BJ (cell line): ENCODE measurements at places on chromosomes 6 and 20. TPM values are rescaled to one million over a fixed set of nuclear protein-coding genes. Genes with fewer than 3 reads are reported as not detected.

CDSN gene
- not detected in 2 replicates for polyA plus RNA-seq

DNA sequence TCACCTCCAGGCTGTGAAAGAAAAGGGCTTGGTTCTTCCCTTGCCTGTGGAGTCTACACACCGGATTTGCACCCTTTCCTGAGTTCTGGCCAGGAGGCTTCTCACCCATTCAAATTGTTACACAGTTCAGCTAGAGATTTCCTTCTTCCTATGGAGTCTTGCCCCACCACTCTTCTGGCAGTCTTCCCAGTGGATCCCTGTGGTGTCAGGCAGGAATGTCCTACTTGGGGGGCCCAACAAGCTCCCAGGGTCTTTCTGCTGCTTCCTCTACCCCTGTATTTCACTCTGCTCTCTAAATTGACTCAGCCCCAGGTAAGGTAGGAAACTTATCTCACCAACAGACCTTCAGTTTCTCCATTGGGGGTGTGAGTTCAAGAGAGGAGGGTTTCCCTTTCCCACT is 14.0 kb upstream of the CST9L start:
- no peak for DNase-seq

GRCh38 chr20:21509597-21510371 is 4.1 kb downstream of the NKX2-2 start:
- no peak for DNase-seq

DNA sequence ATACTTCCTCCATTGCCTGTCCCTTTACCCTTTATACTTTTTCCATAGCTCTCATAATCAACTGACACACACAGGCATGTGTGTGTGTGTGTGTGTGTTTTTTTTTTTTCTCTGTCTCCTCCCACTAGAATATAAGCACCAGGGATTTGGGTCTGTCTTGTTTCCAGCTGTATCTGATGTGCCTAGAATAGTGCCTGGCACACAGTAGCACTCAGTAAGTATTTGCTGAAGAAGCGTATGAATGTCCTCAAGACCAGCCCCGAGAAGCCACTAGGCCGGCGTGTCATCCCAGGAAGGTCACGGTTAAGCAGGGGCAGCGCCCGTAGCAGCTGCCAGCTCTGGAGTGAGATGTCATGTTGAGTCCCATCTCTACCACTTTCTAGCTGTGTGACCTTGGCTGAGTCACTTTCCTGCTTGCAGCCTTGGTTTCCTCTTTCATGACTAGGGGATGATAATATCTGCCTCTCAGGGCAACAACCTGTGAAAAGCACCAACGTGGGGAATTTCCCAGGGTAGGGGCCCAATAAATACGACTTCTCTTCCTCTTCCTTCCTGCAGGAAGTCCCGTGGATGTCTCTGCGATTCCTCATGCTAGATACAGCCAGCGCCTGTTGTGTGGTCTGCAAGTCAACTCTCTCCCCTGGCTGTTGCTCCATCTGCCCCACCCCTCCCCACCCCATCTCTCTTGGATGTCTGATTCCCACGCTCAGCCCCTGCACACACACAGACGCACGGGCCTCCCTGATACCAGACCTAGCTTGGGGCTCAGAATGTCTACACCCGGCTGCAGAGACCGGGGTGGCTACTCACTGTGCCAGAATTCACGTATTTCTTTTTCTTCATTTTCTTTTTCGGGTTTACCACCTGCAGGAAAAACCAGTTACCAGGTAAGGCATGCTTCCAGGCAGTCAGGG is 58.1 kb downstream of the RAB44 start:
- no peak for DNase-seq

DNA sequence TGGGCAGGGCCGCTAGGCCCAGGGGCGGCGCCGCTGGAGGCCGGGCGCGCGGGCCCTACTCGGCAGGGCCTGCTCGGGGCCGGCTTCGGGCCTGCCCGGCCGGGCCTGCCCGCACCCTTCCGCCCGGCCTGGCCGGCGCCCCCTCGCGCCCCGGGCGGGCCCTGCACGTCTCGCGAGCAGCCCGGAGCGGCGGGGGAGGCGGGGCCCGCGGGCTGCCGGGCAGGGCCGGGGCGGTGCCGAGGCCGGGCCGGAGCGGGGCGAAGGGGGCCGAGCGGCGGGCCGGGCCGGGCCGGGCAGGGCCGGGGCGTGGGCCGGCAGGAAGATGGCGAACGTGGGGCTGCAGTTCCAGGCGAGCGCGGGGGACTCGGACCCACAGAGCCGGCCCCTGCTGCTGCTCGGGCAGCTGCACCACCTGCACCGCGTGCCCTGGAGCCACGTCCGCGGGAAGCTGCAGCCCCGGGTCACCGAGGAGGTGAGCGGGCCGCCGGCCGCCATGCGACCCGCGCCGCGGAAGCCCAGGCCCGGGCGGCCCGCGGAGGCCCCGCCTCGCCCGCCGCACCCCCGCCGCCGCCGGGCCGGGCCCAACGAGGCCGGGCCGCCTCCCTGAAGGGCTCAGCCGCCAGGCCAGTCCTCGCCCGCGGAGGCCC is at the start of gene NPEPL1:
TSS of gene NPEPL1 (plus strand) at position 222 of the 647 bp plus-strand sequence. CDS start at position 323, 101 bp downstream.
- no peak for DNase-seq

PPP1R10 gene
- polyA plus RNA-seq: 27.0 and 32.2 TPM in 2 replicates

DNA sequence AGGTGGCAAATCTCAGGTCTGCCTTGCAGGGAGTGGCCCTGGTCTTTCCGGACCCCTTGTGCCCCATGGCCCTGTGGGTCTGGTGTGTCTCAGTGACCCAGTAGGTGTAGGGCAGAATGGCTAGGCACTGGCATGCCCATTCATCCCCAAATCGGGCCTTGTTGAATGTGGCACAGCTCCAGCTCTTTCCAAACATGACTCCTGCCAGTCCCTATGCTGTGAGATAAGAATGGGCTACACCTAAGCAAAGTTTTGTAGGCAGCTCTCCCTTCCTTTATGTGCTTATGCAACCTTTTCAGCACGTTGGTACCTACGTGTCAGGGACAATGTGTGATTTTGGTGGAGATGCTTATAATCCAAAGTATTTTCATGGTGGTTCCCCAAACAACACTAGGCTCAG is 33.9 kb downstream of the FOXO3 start:
- no peak for DNase-seq
